Activated CD8-positive, alpha-beta memory T cell treated with anti-CD3 and anti-CD28 coated beads for 4 hours (primary cell): ENCODE measurements at places on chromosomes 2 and 18.

DNA sequence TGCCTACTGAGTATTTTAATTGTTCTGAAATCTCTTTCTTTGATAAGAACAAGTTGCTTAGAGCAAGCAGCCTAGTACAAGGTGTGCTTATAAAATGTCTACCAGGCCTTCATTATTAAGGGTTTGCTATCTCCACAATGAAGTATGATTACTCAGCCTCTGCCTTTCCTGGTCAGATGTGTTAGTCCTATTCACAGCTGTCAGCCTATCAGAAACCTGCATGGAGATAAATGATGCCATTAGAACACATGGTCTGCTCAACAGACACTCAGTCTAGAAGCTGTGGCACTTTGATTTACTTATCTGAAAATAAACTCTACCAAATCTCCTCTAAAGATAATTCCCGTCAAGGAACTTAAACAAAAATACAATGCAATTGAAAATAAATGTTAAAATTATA lies 448.7 kb downstream of the ERBB4 start:
- DNase-seq = no peak

DNA sequence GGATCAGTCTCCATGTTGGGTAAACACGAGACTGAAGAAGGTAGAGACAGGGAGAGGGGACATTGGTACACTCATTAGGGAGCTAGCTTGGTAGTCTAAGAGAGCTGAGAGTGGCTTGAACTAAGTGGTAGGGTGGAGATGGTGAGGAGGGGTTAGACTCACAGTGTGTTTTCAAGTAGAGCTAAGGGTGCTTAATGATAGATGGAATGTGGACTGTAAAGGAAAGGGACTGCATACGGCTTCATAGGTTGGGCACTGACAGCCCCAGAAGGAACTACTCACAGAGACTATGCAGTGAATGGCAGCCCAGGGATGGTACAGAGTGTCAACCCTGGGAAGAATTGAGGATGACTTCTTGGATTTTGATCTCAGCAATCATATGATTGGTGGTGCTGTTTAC lies 178.1 kb downstream of the CCDC85A start:
- DNase-seq = no peak

GRCh38 chr2:193608451-193608850 lies 1413.7 kb upstream of the TMEFF2 start:
- no peak for DNase-seq

DNA sequence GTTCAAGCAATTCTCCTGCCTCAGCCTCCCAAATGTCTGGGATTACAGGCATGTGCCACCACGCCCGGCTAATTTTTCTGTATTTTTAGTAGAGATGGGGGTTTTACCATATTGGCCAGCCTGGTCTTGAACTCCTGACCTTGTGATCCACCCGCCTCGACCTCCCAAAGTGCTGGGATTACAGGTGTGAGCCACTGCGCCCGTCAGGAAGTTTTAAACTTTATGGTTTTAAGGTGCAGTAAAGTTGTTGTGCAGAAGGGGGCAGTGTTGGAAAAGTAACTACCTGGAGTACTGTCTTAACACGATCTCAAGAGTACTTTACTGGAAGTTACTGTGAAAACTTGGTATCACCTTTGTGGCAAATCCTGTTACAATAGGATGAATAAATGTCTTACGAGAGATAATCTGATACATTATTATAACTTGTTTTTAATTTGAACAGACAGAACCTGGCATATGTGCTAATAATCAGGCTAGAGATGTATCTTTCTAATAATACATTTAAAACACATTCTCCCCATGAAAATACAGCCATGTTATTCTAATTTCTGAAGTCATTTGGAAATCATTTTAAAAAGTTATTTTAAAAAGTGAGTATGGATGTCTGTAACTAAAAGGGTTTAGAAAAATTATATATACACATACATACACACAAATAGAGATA lies 10.8 kb downstream of the SPDYA start:
- DNase-seq = peak; percentile 14

DNA sequence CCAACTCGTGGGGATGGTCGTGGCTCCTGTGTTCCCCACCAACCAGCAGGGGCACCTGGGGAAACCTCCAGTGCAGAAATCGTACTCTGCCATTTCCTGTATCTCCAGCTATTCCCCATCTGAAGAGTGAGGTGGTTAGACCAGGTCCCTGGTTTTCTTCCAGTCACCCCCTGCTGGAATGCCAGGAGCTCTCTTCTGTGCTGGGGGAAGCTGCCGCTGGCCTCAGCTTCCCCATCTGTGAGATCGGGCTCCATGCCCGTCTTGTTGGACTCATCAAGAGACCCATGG lies 119.7 kb downstream of the INHBB start:
- DNase-seq = no peak

DNA sequence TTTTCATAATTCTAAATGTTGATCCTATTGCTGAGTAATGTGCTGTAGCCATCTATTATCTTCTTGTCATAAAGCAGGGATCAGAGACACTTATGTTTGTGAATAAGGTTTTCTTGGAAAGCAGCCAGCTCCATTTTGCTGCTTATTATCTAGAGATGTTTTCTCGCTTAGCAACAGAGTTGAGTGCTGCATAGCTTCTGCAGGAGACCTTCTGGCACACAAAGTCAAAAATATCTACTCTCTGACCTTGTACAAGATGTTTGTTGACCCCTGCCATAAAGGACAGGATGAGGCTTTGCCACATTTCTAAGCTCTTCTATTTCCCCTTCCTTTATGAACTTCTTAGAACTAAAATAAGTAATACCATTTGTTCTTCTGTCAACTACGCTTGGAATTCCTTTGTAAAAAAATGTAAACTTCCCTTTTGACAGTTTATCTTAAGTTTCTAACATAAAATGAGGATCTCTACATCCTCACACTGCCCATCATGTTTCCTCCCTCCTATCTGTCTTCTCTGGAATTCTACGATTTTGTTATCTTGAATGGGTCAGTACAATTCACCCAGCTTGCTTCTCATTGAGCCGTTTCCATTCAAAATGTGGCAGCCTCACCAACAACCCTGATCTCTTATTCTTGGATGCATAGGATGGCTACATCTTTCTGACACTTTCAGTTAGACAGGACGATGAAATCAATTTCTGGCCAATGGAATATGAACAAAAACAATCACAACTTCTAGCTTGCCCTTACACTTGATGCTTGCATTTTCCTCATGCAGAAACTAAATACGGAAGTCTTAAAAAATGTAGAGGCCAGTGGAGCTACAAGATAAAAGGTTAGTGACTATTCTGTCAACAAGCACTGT lies 1377.0 kb downstream of the SUCLG1 start:
- DNase-seq = no peak

DNA sequence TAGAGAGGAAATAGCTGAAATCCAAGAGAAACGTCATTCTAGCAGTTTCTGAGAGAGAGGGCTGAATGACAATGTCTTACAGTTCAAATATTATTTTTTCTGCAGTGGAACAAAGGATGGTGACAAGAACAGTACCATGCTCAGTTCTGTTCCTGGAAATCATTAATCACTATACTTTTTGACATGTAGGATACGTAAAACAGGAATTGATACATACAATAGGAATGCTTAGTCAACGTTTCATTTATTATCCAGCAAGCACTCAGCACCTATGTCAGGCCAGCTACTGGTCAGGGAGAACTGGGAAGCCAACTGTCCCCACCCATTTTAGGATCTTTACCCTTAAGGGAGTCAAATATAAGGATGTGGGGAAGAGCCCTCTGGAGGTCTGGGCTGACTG lies 114.7 kb downstream of the DHRS9 start:
- DNase-seq = no peak

- DNase-seq = no peak
Observed at GRCh38 chr2:126467367-126468054, 188.4 kb upstream of the GYPC start.

- no peak for DNase-seq
Observed at GRCh38 chr18:9304388-9305070, 30.0 kb upstream of the TWSG1 start.

DNA sequence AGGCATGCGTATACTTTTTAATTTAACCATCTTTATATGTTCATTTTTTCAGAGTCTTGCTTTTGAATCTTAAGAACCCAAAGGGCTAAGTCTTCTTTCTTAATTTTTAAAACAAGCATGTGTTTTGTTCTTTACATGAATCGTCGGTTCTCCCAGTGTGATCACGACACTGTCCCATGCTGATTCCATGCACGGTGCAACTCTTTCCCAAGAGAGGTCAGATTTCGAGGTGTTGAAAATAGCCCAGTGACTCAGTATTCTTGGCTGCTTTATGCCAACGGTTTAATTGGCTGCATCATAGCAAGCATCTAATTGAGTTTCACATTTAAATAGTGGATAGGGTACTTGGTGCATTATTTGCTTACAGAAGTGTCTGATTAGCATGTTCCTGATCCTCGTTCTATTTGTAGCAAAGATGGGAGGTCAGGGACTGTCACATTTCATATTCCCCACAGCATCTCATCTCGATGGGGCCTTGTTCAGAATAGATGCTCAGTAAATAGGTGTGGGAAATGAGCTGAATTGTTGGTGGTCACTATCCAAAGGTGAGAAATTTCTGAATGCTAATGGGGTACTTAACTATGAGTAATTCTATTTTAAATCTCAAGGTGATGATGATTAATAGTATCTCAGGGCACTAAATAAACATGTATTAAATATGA lies 2.8 kb downstream of the NPAS2 start:
- DNase-seq = no peak
